ENCODE measurements at places on chromosomes 1 and 21.

GRCh38 chr21:42096566-42096965 is 25.4 kb downstream of the UMODL1 start:
- no peak for DNase-seq

GRCh38 chr21:42366292-42367010 is at the start of gene TFF1:
TSS of gene TFF1 (minus strand) at chr21:42366535. CDS start at chr21:42366495, 40 bp downstream.
- DNase-seq: no peak

- DNase-seq: peak; percentile 49
Observed at GRCh38 chr1:26848941-26849774, 13.8 kb upstream of the SFN start.

GRCh38 chr1:201153474-201154388 is 543 bp downstream of the TMEM9 start:
- no peak for DNase-seq

DNA sequence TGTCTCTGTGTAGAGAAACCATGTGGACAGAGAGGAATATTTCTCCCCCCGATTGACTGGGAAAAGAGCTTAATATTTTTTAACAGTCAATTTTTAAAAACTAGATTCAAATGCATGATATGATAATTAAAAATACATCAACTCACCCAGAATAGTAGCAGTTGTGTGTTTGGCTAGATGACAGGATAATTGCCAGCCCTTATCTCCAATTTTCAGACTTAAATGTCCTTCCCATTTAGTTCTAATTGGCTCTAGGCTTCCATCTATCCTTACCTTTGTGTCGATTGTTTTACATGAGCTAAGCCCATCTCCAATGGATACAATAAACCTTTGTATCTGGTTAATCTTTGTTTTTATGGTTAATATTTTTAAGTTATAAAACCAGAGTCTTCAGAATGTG is 23.9 kb upstream of the KIAA0040 start:
- no peak for DNase-seq

- DNase-seq: peak; percentile 62
Observed at GRCh38 chr1:164637461-164638375, 78.7 kb downstream of the PBX1 start.

DNA sequence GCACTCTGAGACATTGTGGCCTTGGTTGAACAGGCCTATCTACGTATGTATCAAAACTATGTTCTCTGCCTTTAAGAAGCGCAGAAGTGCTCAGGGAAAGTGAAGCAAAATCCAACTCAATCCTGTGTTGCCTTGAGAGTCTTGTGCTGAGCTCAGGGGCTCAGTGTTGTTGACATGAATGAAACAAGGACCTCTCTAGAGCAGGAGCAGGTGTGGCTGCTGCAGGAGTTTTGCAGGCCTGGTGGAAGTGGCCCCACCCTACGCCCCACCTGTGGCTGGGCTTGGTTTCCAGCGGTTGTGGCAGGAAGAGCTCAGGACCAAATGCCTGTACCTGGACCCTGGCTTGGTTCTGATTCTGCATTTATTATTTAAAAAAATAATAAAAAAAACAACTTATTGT is 20.9 kb downstream of the CA6 start:
- no peak for DNase-seq

DNA sequence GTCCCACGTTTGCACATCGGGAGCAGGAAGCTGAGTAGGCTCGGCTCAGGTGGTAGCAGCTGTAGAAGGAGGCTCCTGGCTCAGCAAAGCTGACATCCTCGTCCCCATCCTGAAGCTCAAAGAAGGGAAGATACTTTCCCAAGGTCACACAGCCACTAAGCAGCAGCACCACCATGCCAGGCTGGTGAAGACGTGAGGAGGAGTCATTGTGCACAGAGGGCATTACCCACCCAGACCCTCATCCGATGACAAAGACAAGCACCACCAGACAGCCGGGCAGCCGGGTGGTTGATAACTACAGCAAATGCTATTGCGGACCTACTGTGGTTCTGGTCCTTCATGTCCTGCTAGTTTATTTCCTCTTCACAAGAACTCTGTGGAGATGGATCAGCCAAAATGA is 186.9 kb downstream of the MATN1 start:
- no peak for DNase-seq

GRCh38 chr1:27099135-27099586 is 55.8 kb downstream of the SLC9A1 start:
- peak; percentile 77 for DNase-seq

DNA sequence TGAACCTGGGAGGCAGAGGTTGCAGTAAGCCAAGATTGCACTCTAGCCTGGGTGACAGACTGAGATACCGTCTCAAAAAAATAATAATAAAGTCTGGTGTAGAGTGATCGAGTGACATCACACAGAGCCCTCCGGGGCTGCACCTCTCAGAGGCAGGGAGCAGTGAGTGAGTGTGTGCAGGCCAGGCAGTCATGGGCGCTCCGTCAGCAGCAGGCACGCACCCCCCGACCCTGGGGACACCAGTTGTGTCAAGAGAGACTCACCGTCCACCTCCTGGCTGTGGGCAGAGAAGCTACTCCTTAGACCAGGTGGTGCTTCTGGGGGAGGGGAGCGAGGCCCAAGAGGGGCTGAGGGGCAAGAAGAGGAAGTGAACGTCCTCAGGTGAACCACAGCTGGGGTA is 91.8 kb downstream of the SIK1 start:
- no peak for DNase-seq

DNA sequence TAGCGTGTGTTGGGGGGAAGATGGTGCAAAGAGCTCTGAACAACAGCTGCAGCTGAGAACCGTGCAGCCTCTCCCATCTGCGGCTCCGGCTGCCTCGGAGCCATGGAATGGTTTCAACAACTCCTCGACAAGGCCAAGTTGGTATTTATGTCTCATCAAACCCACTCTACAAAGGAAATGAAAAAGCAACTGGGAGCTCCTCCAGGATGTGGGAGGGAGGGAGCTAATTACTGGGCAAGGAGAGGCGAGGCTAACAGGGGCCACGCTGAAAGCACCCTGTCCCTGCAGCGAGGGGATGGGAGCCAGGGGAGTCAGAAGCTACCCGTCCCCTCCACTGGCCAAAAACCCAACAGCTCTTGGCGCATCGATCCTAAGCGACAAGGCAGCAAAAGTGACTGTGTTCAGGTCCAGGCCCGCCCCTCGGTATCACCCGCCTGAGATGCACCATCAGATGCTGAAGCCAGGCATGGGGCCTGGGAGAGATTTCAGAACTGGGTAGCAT is 63.1 kb downstream of the ACOT7 start:
- peak; percentile 34 for DNase-seq

GRCh38 chr1:197440715-197441114 is 172.7 kb downstream of the CRB1 start:
- no peak for DNase-seq

DNA sequence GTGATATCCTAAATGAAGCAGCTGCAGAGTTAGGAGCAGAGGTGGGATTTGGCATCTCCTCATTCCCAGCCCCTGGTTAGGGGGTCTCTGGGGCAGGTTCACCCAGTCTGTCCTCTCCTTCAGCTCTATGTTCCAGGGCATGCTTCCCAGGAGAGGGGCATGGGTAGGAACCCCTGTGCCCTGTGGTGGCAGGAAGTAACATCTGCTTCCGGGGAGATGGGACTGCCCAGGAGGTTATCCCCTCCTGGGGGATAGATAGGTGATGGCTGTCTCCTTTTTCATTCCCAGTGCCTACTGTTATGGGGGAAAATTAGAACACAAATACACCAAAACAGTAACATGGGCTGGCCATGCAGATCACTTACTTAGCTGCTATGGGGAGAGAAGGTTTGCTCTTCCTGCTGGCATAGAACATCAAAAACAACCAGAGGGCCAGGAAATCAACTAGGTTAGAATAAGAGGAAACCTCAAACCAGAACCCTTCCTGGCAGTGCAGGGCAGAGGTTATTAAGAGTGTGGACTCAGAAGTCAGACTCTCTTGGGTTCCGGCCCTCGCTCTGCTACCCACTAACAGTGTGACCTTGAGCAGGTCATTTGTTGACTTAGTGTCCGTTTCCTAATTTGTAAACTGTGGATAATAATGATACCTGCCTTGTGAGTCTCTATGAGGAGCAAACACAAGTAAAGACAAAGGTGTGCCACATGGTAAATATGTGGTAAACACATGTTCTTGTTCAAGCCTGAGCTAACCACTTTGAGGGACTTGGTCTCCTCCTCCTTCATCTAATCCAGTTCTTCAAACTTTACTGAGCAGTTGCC is 157.8 kb upstream of the JUN start:
- DNase-seq: no peak

- no peak for DNase-seq
Observed at GRCh38 chr21:41160036-41160435, 7.9 kb upstream of the BACE2 start.

GRCh38 chr1:214101246-214101645 is 113.5 kb downstream of the PROX1 start:
- no peak for DNase-seq

- DNase-seq: no peak
Observed at GRCh38 chr1:198523182-198523950, 17.1 kb downstream of the ATP6V1G3 start.

DNA sequence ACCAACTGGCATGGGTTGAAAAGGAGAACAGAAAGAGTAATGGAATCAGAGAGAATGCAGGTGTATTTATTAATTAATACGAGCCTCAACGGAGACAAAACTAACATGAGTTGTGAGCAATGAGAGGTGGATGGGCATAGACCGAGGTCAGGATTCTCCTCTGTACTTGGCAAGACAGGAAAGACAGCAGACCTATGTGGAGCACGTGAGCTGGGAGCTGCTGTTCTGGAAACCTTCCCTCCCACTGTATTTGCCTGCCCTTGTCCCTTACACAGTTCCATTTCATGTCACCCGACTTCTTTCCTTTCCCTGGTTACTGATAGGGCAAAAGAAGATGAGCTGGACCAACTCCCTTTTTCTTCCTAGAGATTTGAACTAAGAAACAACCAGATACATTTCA is 110.9 kb downstream of the MRPS6 start:
- DNase-seq: no peak

- DNase-seq: no peak
Observed at GRCh38 chr21:45887788-45888187, 93.8 kb upstream of the COL6A1 start.

GRCh38 chr1:15849775-15850324 is 2.3 kb downstream of the SPEN start:
- peak; percentile 79 for DNase-seq

GRCh38 chr1:94821636-94822305 is 1.6 kb downstream of the SLC44A3 start:
- no peak for DNase-seq

- peak; percentile 56 for DNase-seq
Observed at GRCh38 chr1:205240118-205240517, 12.4 kb downstream of the TMCC2 start.

GRCh38 chr21:29209696-29210095 is 79.3 kb downstream of the MAP3K7CL start:
- DNase-seq: no peak

- DNase-seq: no peak
Observed at GRCh38 chr21:36554411-36555157, 74.7 kb upstream of the CLDN14 start.

GRCh38 chr1:229031061-229031460 is 239.8 kb upstream of the RAB4A start:
- DNase-seq: no peak

- DNase-seq: no peak
Observed at GRCh38 chr1:218525031-218525430, 179.9 kb downstream of the TGFB2 start.

DNA sequence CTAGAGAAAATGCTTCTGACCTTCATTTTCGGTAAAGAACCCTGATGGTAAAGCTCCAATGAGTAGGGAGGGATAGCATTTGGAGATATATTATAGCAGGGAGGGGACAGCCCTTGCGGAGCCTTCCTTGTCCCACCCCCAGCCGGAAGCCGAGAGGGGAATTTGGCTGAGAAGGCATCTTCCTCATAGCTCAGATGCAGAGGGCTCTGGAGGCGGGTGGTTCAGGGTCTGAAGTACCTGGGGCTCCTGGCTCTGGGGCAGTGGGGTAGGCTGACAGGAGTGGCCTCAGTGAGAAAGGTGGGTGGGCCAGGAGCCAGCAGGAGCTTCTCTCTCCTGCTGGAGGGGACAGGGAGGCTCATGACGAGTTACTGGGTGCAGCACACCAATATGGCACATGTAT is 88.0 kb upstream of the IFFO2 start:
- DNase-seq: no peak

DNA sequence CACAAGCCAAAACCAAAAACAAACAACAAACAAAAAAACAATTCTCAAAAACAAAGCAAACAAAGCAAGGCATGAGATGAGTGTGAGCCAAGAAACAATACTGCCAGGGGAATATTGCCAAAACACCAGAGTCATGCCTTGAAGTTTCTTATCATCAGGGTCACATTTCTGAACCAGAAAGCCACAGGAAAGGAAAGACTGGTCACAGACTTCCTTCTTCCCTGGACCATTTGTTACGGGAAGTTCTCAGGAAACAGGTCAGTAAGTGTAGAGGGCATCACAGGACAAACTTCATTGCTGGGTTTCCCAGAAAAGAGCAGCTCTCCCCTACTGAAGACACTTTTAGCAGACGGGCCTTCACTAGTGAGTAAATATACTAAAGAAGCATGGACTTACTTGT is 191.2 kb downstream of the GABPA start:
- DNase-seq: no peak

DNA sequence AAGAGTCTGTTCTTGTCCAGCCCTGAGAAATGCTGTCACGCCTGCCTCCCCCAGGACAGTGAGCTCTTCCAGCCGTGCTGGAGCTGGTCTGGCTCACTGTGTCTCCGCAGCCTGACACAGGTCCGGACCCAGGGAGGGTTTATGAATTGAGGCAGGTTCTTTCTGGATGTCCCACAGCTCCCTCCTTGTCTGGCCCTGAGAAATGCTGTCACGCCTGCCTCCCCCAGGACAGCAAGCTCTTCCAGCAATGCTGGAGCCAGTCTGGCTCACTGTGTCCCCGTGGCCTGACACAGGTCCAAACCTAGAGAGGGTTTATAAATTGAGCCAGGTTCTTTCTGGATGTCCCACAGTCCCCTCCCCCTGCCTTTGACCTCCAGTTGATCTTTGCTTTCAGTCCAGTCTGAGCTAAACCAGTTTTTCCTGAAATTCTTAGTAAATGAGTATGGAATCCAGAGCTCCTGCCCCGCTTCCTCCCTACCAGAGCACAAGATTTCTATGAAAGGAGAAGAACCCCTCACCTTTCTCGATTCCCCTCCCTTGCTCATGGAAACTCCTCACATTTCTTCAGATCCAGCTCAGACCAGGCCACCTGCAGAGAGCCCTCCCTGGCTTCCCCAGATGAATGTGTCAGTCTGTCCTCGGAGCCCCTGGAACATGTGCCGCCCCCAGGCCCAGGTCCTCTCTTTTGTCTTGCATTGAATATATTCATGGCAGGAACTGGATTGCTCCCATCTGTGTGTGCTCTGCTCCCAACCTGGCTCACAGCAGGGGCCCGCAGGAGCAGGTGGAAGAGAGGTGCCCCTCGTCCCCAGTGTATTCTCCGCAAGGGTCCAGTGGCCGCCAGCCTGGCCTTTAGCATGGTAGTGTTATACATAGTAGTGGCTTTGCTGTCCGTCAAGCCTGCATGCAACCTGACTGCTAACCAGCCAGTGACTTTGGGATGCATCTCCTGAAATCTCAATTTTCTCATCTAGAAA is 116.3 kb downstream of the EPHB2 start:
- peak; percentile 25 for DNase-seq

GRCh38 chr1:76281306-76281705 is 206.8 kb downstream of the ST6GALNAC3 start:
- DNase-seq: no peak

GRCh38 chr1:234927312-234927970 is 201.2 kb downstream of the TOMM20 start:
- DNase-seq: no peak

- peak; percentile 65 for DNase-seq
Observed at GRCh38 chr1:14835725-14836124, 237.2 kb downstream of the KAZN start.

Data from fibroblast of villous mesenchyme (primary cell).